Activated naive CD8-positive, alpha-beta T cell treated with anti-CD3 and anti-CD28 coated beads, Interleukin-2, amount 50 U/mL, for 24 hours (primary cell): ENCODE measurements at places on chromosomes 7 and 10.

DNA sequence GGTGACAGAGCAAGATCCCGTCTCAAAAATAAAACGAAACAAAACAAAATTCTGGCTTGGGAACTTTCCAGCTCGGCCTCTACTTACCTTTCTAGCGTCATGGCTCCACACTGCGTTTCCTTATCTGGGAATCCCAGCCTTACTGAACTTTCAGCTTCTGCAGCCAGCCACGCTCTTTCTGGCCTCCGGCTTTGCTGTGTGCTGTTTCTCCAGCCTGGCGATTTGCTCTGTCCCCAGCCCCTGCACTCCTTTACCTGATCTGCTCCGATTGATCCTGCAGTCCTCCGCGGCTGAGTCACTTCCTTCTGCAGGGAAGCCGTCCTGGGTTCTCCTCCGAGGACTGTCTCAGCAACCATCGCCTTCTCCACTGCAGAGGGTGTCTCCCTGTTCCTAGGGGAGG is 71.0 kb upstream of the FAM171A1 start:
- no peak for DNase-seq

DNA sequence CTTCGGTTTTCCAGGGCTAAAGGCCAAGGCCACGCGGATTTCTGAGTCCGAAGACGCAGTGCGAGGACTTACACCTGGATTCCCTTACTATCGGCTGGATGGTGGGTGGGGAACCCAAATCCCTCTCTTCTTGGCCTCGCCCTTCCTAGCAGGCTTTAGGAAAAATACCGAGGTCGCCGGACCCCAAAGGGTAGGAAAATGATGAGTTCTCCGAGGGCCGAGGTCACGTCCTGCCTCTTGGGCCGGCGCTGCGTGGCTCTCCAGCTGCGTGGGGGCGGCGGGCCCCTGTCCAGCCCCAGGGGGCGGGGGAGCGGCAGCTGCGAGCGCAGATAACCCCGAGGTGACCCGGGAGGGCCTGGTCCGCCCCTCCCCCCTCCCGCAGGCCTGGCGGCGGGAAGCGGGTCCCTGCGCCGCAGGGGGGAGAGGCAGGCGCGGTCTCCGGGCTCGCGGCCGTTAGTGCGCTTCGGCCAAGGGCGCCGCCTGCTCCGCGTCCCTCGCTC is 805 bp upstream of the HMX3 start:
- DNase-seq: no peak

GRCh38 chr7:155300641-155301452 is 3.2 kb downstream of the INSIG1 start:
- no peak for DNase-seq

GRCh38 chr7:144510621-144511020 is 107.1 kb upstream of the NOBOX start:
- DNase-seq: no peak

- no peak for DNase-seq
Observed at GRCh38 chr7:128861957-128862570, 592 bp upstream of the ATP6V1F start.

DNA sequence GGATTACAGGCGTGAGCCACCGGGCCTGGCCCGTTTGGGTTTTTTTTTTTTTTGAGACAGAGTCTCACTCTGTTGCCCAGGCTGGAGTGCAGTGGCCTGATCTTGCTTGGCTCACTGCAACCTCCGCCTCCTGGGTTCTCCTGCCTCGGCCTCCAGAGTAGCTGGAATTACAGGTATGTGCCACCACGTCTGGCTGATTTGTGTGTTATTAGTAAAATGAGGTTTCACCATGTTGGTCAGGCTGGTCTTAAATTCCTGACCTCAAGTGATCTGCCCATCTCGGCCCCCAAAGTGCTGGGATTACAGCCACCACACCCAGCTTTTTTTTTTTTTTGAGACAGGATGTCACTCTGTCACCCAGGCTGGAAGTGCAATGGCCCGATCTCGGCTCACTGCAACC is 5.9 kb upstream of the BAIAP2L1 start:
- no peak for DNase-seq

- no peak for DNase-seq
Observed at GRCh38 chr7:74051193-74051592, 23.2 kb downstream of the ELN start.

GRCh38 chr10:34396663-34397062 is 418.4 kb downstream of the PARD3 start:
- DNase-seq: no peak

DNA sequence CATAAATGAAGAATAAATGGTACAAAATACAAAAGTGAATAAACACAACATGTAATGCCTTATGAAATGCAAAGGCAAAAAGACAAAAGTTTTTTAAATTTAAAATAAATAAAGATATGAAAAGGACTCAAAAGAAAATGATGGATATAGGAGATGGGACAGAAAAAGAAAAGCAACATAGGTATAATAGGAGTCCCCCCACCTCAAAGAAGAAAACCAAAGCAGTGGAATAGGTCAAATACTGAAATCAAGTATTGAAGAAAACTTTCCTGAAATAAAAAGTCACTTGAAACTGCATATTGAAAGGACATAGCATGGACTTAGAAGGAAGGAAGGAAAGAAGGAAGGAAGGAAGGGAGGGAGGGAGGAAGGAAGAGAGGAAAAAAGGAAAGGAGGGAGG is 110.0 kb upstream of the FAM204A start:
- no peak for DNase-seq

DNA sequence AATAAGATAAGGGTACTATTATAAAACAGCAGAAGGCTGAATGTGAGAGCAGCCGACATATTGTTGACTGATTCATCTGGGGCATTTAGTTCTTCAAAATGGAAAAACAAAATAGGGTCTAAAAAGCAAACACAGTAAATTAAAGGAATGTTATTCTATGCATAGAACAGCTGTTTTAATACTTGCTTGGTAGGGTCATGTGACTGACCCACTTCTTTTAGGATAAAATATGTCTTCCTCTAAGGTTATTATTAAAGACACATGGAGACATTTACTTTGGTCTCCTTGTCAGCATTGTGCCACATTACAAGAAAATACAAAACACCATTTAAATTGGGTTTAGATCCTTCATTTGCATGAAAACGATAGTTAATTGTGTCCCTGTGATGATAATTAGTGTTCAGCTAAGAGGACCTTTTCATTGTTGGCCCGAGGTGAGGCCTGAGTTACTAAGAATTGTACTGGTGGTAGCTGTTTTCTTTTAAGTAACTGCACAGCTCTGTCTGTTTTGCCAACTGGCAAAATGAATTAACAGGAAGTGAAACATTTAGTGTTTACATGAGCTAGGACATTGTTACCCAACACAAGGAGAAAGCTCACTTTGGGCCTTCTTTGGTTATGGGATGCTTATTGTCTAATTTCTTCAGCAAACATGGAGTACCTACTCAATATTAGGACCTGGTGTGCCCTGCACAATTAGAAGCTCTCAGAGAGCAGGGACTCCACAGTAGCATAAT is 764.4 kb downstream of the LRMDA start:
- DNase-seq: no peak

GRCh38 chr7:24403557-24403956 is 119.6 kb downstream of the NPY start:
- DNase-seq: no peak

DNA sequence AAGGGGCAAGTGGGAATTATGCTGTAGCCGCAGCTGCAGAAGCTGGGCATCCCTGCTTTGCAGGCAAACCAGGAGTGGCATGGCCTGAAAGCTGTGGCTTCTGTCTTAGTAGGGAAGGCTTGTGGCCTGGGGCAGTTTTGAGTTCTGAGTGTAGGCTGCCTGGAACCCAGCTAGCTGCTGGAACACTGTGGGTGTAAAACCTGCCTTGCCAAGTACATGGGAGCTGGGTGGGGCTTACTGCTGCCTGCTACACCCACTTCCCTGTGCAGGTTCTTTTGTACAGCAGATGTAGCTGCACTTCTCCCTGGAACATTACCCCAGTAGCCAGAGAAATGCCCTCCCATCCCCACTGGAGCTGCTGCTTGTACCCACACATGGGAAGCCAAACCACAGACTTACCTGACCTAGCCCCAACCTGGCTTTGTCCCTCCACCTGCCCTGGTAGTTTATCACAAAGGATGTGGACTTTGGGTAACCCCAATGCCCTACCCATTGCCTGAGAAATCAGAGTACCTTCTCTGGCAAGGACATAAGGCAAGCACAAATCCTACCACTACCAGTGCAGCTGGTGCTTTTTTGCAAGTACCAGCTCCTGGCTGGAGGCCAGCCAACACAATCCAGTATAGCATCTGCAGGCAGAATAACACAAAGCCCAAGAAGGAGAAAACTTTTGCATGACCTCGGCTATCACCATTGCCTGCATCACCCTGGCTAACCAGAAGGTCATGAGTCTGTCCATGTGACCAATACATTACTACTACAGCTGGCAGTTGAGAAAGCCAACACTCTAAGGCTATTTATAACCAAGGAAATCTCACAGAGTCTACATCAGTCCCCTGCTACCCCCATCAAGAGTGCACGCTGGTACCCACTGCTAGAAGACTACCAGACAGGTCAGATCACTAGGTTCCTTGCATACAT is 26.5 kb upstream of the PPP1R3A start:
- DNase-seq: no peak

DNA sequence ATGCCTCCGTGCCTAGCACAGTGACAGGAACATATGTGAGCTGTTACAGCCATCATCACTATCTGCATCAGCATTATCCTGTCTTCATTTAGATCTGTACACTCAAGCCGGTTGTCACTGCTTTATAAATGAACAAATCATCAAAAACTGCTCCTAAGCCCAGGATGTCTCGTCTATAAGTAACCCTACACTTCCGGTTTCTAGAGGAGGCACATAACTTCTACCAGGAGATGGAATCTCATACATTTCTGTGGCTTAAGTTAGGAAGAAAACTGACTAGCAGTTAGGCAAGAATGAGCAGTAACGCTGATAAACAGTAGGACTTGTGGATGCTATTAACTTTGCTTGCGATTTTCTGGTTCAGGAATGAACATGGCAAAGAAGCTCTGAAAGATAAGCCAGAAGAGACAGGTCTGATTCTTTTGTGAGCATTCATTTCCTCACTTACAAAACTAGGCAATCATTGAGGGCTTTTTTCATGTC is 1199.2 kb downstream of the SORCS3 start:
- no peak for DNase-seq
